Retina (tissue), 1 donor: ENCODE measurements at places on chromosomes 5 and 9.

- DNase-seq: no peak
Measured at GRCh38 chr5:42337143-42337542, 86.1 kb upstream of the GHR start.

- no peak for DNase-seq
Measured at GRCh38 chr5:124521461-124522230, 224.8 kb downstream of the ZNF608 start.

DNA sequence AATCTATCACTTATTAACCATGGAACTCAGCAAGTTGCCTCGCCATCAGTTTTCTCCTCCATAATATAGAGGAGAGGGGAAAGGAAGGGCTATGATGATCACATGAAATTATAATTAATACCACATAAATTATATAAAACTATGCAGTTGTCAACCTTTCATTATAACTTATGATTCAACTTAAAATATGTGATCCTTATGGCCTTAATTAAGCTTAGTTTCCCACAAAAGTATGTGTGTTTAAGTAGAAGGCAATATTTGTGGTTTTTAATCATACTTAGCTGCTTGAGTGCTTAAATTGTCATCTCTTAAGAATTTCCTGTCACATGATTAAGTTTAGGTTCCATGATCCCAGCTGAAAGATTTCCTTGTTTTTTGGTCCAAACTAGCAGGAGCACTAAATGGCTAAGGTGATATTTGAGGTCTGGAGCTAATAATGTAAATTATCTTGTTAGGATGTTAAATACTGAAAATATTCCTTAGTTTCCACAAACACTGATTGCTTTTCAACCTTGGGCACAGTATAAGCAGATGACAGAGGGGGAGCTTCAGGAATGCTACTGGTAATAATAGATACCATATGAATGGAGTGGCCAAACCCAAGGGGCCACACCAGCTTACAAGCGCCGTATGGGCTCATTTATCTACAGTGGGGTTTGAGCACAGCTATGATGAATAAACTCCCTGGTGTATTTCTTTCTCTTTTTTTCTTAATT lies 26.4 kb upstream of the F2R start:
- DNase-seq: no peak

- DNase-seq: no peak
Measured at GRCh38 chr5:89988998-89989655, 420.4 kb downstream of the CETN3 start.

GRCh38 chr5:80364892-80365291 lies 43.0 kb upstream of the ZFYVE16 start:
- no peak for DNase-seq

GRCh38 chr5:160697281-160697680 lies 154.7 kb downstream of the ATP10B start:
- no peak for DNase-seq

DNA sequence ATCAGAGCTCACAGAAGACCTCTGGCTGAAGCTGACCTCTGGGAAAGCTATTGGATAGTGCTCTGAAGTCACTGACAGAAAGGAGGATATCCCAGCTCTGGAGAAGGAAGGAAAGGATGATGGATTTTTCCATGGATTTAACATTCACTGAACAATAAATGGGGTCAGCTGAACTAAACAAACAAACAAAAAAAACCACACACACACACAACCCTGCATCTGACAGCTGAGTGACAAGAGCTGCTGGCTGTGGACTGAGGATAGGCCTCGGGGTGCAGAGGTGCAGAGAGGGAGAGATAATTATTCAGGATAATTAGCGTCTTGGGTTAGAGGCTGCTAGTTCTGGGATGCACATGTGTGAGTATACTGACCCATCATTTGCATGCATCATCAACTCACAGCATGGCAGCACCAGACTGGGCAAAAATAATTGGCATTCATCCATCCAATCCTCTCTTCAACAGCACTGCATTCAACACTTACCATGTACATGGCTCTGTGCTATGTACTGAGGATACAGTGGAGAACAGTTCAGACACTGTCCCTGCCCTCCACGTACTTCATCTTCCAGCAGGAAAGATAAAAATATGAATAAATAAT lies 131.4 kb upstream of the TRIM32 start:
- peak; percentile 20 for DNase-seq

- DNase-seq: no peak
Measured at GRCh38 chr5:89441965-89442364, 559.0 kb upstream of the MEF2C start.

- no peak for DNase-seq
Measured at GRCh38 chr9:133960568-133961129, 31.5 kb downstream of the VAV2 start.

DNA sequence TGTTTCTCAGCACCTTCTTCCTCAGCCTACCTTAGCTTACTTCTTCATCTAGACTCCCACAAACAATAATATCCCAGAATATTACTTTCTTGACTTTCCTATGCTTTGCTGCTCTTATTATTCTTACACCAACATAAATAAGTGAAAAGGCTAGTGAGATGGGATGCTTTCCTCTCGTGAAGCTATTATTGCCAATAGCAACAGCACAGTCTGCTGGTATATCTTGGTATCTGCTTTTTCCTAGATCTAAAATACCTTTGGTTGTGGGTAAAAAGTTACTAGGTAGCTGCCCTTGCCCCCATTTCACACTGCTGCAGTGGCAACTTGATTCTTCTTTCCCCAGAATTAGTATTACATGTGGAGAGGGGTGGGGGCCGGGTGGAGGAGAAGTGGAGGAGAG lies 26.1 kb upstream of the GLIPR2 start:
- DNase-seq: no peak

- DNase-seq: no peak
Measured at GRCh38 chr9:20848490-20848889, 164.4 kb downstream of the FOCAD start.

GRCh38 chr5:91137647-91138046 lies 245.5 kb downstream of the ARRDC3 start:
- DNase-seq: no peak

GRCh38 chr5:8857051-8857450 lies 688.8 kb downstream of the SEMA5A start:
- DNase-seq: no peak

GRCh38 chr5:79853676-79854418 lies 137.2 kb downstream of the MTX3 start:
- DNase-seq: no peak

DNA sequence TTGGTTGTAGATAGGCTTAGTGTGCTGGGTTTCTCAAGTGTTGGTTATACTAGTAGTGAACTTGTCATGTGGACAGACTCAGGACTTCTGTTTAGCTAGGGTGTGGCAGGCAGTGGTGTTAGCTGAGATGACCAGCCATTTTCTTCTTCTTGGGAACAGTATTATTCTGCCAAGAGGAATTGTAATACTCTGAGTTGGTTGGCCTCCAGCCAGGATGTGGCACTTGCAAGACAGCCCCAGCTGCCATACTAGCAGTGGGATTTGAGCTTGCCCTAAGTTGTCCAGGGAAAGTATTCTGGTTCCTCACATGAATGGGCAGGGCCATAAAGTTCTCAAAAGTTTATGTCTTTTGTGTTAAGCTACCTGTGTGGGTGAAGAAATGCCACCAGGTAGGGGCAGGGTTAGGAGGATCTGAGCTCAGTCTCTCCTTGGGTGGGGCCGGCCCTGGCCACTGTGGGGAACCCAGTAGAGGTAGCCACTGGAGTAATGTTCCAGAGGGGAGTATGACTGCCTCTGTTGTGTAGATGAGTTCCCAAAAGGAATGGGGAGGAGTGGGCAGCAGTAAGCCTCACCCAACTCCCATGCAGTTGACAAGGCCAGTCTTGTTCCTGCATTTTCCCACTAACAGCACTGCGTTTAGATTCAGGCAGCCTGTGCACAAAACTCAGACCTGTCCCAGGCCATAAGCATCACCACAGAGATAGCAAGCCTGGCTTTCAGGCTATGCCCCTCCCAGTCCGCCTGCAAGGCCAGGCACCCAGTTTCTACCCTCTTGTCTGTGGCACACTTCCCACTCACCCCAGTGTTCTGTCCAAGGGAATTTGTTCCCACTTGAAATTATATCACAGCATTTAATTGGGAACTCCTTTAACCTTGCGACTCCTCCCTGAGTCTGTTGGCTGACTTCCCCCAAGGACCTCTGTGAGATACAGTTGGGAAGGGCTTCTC lies 250.7 kb downstream of the ANXA1 start:
- no peak for DNase-seq

DNA sequence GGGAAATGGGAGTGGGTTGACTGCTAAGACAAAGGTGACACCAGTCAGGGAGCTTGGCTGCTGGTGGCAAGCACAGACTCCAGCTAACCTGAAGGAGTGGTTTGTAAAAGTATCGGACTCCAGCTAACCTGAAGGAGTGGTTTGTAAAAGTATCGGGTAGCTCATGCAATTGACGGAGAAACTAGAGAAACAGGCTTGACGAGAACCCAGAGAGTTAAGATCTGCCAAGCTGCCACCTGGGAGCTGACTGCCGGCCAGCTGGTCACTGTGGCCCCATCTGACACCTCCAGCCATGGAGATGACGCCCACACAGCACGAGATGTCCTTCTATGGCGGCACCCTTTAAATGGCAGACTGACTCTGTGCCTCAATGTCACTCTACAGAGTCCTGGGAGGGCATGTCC lies 28.3 kb upstream of the CRB2 start:
- no peak for DNase-seq

- no peak for DNase-seq
Measured at GRCh38 chr5:159362220-159362619, 31.9 kb upstream of the IL12B start.

DNA sequence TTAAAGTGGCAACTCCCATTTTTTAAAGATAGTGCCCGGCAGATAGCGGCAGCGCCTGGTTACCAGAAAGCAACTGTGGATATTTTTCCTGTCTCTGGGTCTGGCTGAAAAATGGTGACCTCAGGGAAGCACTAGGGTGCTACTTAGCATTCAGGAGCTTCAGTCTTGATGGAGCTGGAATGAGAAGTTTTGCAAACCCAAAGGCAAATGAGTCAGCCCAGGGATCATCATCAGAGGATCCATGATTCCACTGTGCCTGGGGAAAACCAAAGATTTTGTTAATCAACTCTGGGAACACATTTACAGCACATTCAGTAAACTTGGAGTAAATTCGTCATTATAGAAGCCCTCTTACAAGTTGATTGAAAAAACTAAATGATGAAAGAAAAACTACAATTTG lies 26.7 kb downstream of the F2R start:
- no peak for DNase-seq

DNA sequence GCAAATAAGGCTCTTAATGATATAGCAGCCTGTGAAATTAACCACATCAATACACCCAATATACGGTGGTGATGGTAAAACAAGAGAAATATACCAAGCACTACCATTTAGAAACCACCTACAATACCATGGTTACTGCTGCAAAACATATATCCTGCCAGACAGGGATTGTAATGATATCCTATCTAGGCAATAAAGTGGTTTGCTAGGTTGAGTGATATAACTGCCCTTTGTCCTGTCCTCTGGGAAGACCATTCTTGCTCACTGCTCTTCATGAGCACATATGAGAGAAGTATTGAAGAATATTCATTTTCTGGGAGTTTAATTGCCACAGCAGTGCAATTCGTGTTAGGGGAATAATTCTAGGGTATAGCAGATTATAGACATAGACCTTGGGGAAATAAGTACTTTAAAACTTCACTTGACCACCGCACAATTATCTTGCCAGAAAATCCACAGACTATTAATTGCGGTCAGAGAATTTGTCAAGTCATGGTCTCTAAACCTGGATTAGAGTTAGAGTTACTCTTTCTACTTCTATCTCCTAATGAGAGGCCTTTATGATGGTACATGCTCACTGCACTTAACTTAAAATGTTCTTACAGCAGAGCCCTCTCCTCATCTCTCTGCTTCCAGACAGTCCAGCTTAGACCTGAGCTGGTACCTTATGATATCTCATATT lies 413.0 kb downstream of the ZNF608 start:
- DNase-seq: no peak

GRCh38 chr9:81314490-81314889 lies 374.9 kb downstream of the TLE1 start:
- DNase-seq: no peak

DNA sequence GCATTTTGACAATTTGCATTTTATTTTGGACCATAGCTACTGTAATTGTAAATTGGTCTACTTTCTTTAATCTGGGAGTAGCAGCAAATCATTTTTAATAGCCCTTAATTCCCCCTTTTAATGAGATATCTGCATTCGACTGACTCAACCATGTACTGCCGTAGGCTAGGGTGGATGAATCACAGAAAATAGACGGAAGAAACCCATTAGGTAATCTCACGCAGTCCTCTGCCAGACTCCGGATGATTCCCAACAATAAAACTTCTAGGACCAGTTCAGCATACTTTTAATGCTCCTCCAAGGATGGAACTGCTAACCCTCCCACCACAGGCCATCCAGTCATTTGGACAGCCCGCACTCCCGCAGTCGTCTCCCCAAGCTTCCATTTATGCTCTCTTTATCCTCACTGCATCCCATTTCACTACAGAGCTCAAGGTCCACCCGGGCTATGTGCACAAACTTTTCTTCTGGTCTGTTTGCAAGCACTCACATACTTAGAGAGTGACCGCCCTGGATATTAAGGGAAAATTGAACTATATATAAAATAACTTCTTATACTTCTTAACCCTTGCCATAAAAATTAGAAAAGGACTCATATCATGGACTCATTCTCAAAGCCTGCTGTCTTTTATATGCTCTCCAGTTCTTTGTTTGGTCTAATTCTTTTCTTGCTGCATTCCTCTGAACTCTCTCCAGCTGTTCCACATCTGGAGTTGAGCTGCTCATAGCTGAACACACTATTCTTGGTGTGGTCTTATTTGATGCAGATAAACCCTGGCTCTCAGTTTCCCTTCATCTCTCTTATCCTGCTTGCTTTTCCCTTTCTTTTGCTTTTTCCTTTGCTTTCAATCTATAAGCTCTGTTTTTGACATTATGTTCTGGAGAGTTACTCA lies 326.6 kb downstream of the ARL15 start:
- DNase-seq: no peak

DNA sequence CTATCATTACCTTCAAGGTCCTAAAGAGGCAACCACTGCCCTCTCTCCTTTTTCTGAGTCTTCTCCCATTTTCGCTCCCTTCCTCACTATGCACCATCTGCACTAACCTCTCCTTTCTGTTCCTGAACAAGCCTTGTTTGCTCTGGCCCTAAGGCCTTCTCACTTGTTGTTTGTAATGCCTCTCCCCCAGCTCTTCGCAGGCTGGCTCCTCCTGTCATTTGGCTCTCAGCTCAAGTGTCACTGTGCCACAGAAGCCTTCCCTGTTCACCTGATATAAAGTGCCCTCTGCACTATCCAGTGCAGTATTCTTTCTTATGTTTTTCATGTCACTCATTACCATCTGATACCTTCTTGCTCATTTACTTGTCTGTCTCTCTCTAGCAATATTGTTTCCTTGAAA lies 303.7 kb downstream of the KCNN2 start:
- DNase-seq: no peak

- DNase-seq: no peak
Measured at GRCh38 chr5:174305241-174305681, 259.8 kb downstream of the NSG2 start.

- DNase-seq: no peak
Measured at GRCh38 chr5:96703384-96703920, 41.3 kb downstream of the CAST start.
